GDM1 (cell line): ENCODE measurements at places on chromosomes 6 and 20.

- no peak for DNase-seq
Measured at GRCh38 chr20:19012676-19013075, 199.1 kb downstream of the SCP2D1 start.

DNA sequence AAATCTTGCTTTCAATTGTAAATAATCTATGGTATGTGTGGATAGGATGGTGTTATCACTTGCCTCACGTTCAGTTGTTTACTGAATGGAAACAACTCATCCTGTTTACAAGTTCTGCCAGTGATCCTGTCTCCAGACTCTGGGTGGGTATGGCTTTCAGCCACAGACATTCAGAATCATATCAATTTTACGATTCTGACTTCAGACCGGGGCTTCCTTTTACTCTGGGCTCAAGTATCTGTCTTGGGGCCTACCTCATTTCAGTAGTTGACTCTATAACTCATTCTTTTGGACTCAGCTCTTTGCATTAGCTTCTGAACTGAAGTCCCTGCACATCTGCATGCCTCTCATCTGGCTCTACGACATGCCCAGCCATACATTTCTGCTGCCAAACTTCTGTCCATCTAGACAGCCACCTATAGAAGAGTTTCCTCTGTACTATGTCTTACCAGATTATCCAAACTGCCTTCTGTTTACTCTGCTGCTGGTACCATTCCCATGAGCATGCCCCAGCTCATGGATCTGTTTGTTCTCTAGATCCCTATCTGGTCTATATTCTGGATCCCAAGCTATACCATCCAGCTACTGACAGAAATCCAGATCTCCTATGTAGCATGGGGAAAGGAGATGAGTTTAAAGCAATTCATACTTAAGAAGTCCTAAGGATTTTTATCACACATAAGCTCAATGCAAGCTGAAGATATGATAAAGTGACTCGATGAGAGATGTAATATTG is 34.3 kb downstream of the FYN start:
- no peak for DNase-seq

DNA sequence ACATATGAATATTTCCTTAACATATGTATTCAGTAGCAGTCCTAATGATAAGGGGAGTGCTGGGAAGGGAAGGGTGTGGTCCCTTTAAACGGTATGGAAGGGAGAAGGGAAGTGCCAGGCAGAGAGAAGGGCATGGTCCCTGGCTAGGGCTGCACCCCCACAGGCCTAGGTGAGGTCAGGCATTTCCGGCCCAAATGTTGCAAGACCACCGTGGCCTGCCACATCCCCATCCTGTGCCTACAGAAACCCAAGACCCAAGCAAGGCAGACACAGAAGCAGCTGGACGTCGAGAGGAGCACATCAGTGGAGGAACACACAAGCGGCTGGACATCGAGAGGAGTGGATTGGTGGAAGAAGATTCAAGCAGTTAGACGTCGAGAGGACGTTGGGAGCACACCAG is 5.9 kb downstream of the RRAGD start:
- DNase-seq: no peak

- no peak for DNase-seq
Measured at GRCh38 chr6:56649782-56650181, 7.1 kb upstream of the DST start.
